Heart left ventricle (tissue), 16 donors: ENCODE measurements at places on chromosomes 3 and 15. TPM values are rescaled to one million over a fixed set of nuclear protein-coding genes. Genes with fewer than 3 reads are reported as not detected.

Gene MELTF
- total RNA-seq = 10.3 TPM

Gene TEX9
- total RNA-seq = 0.92 TPM

Gene CCDC54
- not detected for total RNA-seq

Gene SNX22
- total RNA-seq = 0.71 TPM

Gene EPHA3
- total RNA-seq = 2.9 TPM

Gene ARL14
- total RNA-seq = not detected

Gene FETUB
- total RNA-seq = 0.14 TPM

Gene MEX3B
- 2.9 TPM for total RNA-seq

Gene HRH1
- 4.3 TPM for total RNA-seq

GRCh38 chr3:57770009-57770827 is 14.1 kb downstream of the SLMAP start:
- H3K4me3 ChIP-seq = no peak overlapping the region
- no peak overlapping the region for H3K27ac ChIP-seq
- H3K4me1 ChIP-seq = peaks cover 10% of the 10 kb centered on the region
- no peak for DNase-seq
- H3K36me3 ChIP-seq = no peaks in the 10 kb centered on the region
- H3K27me3 ChIP-seq = no peaks in the 10 kb centered on the region

- no peak for DNase-seq
- H3K4me3 ChIP-seq = no peak overlapping the region
- peaks cover 10% of the 10 kb centered on the region for H3K4me1 ChIP-seq
- H3K27me3 ChIP-seq = no peaks in the 10 kb centered on the region
- H3K36me3 ChIP-seq = no peaks in the 10 kb centered on the region
These were observed 61.2 kb downstream of the CLDN1 start for GRCh38 chr3:190261015-190261414.

DNA sequence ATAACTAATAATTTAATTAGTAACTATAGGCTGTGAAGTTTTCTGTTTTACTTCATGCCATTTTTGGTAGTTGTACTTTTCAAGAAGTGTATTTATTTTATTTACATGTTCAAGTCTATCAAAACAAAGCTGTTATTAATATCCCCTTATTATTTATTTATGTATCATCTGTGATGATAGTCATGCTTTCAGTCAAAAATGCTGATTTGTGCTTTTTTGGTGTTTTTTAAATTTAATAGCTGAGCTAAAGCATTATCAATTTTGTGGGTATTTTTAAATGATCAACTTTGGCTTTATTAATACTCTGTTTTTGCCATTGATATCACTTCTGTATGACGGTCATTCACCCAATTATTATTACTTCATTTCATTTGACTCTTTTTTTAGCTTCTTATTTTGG is 1229.2 kb upstream of the CADM2 start:
- no peak overlapping the region for H3K4me3 ChIP-seq
- no peak overlapping the region for H3K27ac ChIP-seq
- no peaks in the 10 kb centered on the region for H3K27me3 ChIP-seq
- no peak for DNase-seq

GRCh38 chr3:73086071-73086494 is 24.6 kb downstream of the EBLN2 start:
- no peak overlapping the region for H3K27ac ChIP-seq
- H3K4me3 ChIP-seq = no peak overlapping the region
- no peaks in the 10 kb centered on the region for H3K36me3 ChIP-seq
- no peaks in the 10 kb centered on the region for H3K27me3 ChIP-seq
- no peaks in the 10 kb centered on the region for H3K4me1 ChIP-seq

DNA sequence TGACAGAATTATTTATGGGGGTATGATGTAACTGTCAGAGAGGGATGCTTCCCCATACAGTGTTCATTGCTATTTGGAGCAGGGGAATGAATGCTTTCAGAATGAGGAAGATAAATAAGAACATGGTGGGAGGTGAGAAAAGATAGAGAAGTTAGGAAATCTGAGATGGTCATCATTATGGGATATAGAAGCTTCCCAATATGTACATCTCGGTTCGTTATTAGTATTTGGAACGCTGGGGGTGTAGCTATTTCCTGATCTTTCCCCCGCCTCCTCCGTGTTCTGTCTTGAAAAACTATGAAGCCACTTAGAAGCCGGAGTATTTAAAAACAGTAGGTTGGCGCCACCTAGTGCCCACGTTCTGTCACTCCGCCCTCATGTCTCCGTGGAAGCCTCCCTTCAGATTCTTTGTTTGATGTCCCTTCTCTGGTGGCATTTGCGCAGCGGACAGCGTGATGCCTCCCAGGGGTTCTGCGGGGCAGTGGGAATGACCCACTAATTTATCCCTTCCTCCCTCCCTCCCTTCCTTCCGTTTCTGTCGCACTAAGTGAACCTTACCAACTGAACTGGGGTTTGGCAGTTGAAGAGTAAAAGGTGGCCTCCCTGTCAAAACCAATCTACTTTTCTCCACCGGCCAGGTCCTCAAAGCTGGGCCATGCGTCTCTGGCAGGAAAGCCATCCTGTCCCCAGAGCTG is 184.5 kb downstream of the FEZF2 start:
- no peak overlapping the region for H3K4me3 ChIP-seq
- H3K27me3 ChIP-seq = no peaks in the 10 kb centered on the region
- H3K27ac ChIP-seq = no peak overlapping the region
- DNase-seq = peak; percentile 79

GRCh38 chr3:114213292-114213626 is 24.1 kb downstream of the ZNF80 start:
- H3K27ac ChIP-seq = no peak overlapping the region
- no peaks in the 10 kb centered on the region for H3K27me3 ChIP-seq
- no peak overlapping the region for H3K4me3 ChIP-seq
- no peaks in the 10 kb centered on the region for H3K36me3 ChIP-seq
- no peaks in the 10 kb centered on the region for H3K4me1 ChIP-seq
- no peak for DNase-seq

- no peak overlapping the region for H3K27ac ChIP-seq
- no peaks in the 10 kb centered on the region for H3K36me3 ChIP-seq
- H3K27me3 ChIP-seq = peaks cover 35% of the 10 kb centered on the region
These were observed 112.3 kb upstream of the HES1 start for GRCh38 chr3:194023501-194024280.

- no peaks in the 10 kb centered on the region for H3K36me3 ChIP-seq
- no peak overlapping the region for H3K4me3 ChIP-seq
- no peaks in the 10 kb centered on the region for H3K27me3 ChIP-seq
- DNase-seq = no peak
- H3K27ac ChIP-seq = no peak overlapping the region
These were observed 247.5 kb downstream of the NR1D2 start for GRCh38 chr3:24192469-24193056.

- H3K4me1 ChIP-seq = peaks cover 9% of the 10 kb centered on the region
- peaks cover 99% of the 10 kb centered on the region for H3K36me3 ChIP-seq
These were observed 26.8 kb downstream of the MRPS25 start for GRCh38 chr3:15038306-15038705.

- H3K27me3 ChIP-seq = no peaks in the 10 kb centered on the region
- peak overlapping the region; percentile 51 for H3K27ac ChIP-seq
- peaks cover 18% of the 10 kb centered on the region for H3K4me1 ChIP-seq
- H3K36me3 ChIP-seq = peaks cover 42% of the 10 kb centered on the region
- H3K4me3 ChIP-seq = no peak overlapping the region
These were observed 31.8 kb downstream of the UMPS start for GRCh38 chr3:124761935-124762660.

GRCh38 chr3:141000027-141000663 is 51.0 kb upstream of the SPSB4 start:
- H3K27me3 ChIP-seq = no peaks in the 10 kb centered on the region
- H3K36me3 ChIP-seq = no peaks in the 10 kb centered on the region
- DNase-seq = peak; percentile 58
- H3K27ac ChIP-seq = no peak overlapping the region

DNA sequence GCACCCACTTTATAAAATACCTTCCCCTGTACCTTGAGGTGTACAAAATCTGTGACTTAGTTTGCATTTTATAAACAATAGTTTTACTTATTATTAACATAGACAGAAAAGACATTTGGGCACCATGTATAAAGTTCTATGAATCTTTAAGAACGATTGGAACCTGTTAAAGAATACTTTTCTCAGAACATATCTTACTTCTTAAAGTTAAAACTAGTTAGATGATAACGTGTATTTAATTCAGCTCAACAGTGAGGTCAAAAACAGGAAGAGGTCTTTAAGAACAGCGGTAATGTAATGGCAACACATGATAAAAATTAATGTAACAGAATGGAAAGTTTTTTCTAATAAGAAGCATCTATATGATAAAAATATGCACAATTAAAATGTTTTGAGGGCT is 25.0 kb downstream of the CPOX start:
- H3K4me1 ChIP-seq = no peaks in the 10 kb centered on the region
- no peaks in the 10 kb centered on the region for H3K36me3 ChIP-seq
- H3K27me3 ChIP-seq = no peaks in the 10 kb centered on the region
- DNase-seq = no peak
- no peak overlapping the region for H3K4me3 ChIP-seq
- no peak overlapping the region for H3K27ac ChIP-seq
